HS-5 (cell line): ENCODE measurements at places on chromosomes 11 and 22.

- no peak for DNase-seq
These were observed 84.7 kb downstream of the FAM76B start for GRCh38 chr11:95704865-95705264.

- no peak for DNase-seq
These were observed 30.6 kb downstream of the APOL6 start for GRCh38 chr22:35678836-35679235.

DNA sequence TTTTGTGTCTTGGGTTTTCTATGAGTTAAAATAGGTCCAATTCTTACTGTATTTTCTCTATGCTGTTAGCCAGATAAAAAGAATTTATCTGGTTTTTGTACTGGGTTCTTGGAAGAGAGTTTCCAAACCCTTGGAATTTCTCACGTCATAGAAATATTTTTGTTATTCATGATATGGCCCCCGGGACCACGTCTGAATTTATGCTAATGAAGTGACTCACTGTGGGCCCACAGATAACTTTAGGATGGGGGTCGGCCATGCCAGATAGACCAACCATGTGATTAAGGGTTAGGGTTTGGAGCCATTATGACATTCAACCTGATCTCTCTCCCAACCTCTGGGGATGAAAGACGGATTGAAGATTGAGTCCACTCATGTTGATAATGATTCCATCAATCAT is 35.6 kb upstream of the DDI1 start:
- DNase-seq = no peak

GRCh38 chr22:18983120-18983651 is 47.1 kb upstream of the PRODH start:
- no peak for DNase-seq

GRCh38 chr11:93477684-93478234 is 65.4 kb downstream of the SMCO4 start:
- no peak for DNase-seq

- no peak for DNase-seq
These were observed 4.3 kb downstream of the RCOR2 start for GRCh38 chr11:63912678-63913077.

GRCh38 chr11:92626624-92627023 is 342.8 kb upstream of the MTNR1B start:
- DNase-seq = no peak

GRCh38 chr11:117583063-117583801 is 213.8 kb downstream of the DSCAML1 start:
- DNase-seq = no peak

GRCh38 chr11:22666325-22666687 is at the start of gene GAS2:
Gene GAS2, plus strand, starts transcription at chr11:22666611. Its CDS starts 8,259 bp downstream, at chr11:22674870.
- DNase-seq = no peak

GRCh38 chr11:2548596-2548995 is 103.8 kb downstream of the KCNQ1 start:
- DNase-seq = no peak

DNA sequence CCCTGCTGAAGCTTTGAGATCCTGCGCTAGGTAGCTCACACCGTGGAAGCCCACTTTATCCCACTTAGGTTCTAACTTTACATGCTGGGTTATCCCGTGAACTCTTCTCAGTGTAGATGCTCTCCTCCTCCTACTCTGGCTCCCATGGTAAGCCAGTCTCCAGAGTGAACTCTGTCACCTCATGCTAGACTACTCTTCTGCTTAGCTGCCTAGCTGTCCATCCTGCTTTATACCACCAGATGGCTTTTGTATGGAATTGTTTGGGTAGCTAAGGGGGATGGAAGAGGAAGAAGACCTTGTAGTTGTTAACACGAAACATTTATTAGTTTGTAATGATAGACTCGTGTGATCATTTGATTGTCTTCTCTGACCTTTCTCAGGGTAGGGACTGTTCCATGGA is 46.8 kb downstream of the EMSY start:
- DNase-seq = no peak

DNA sequence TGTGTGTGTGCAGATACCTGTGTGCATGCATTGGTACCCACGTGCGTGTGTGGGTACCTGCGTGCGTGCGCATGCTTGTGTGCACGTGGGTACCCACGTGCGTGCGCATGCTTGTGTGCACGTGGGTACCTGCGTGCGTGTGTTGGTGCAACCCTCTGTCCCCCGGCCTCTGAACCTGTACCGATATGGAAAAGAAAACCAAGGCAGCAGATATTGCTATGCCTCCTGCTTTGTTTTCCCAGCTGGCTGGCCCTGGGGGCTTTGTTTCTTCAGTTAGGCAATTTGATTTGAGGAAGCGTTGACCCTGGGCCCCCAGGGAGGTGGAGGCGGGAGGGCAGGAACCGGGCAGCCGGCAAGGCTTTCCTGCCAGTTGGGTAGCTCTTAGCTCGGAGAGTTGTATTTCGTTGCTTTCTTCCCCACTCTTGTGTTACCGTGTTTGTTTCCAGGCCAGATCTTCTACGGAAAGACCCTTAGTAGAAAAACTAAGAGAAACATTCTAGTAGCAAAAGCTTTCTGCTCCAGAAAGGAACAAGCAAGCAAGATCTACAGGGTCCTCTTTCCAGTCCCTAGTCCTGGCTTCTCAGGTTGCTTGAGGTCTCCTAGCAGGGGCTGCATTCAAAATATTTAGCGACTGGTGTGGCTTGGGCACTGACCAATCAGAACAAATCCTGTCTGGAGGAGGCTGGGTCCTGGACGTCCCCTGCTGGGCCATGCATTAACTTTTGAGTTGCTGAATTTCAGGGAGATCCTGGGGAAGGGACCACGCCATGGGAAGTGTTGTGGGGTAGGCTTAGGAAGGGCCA is 26.3 kb upstream of the SORL1-AS1 start:
- no peak for DNase-seq

DNA sequence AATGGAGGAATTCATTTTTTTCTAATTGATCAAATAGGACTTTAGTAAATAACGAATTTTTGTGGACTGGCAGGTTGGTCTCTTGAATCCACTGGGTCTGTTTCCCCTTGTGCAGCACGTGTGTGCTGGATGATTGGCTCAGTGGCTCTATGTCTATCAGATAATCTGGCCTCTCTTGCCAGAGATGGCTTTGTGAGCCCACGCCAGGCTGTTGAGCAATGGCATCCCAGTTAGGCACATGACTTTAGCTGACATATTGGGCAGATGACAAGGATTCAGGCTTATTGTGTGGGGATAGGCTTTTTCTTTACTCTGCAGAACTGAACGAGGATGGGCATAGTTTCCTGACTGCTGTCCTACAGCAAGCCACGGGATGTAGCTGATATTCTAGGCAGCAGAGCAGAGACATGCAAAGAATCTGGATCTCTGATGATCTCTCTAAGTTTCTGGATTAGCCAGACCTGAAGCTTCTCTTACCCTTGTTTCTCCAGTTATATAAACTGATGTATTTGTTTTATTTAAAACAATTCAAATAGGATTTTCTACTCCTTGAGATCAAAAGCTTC is 144.9 kb downstream of the ARHGAP42 start:
- DNase-seq = no peak

GRCh38 chr22:30216710-30217109 is 29.8 kb downstream of the LIF start:
- DNase-seq = no peak

GRCh38 chr22:37933711-37934376 is 19.6 kb downstream of the C22orf23 start:
- peak; percentile 82 for DNase-seq

DNA sequence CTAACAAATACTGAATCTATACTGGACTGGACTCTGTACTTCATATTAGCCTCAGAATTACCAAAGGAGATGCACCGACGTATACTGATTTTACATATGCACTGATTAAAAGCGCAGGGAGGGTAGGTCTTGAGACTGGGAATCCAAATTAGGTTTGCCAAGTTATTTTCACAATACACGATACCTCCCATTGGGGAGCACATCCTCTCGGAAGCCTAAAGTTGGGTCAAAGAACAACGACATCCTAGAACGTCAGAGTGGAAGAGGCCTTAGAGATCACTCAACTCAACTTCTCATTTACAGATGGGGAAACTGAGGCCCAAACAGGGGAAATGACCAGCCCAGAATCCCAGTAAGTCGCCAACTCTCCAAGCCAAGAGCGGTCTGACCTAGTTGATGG is 626 bp downstream of the DNAL4 start:
- no peak for DNase-seq

DNA sequence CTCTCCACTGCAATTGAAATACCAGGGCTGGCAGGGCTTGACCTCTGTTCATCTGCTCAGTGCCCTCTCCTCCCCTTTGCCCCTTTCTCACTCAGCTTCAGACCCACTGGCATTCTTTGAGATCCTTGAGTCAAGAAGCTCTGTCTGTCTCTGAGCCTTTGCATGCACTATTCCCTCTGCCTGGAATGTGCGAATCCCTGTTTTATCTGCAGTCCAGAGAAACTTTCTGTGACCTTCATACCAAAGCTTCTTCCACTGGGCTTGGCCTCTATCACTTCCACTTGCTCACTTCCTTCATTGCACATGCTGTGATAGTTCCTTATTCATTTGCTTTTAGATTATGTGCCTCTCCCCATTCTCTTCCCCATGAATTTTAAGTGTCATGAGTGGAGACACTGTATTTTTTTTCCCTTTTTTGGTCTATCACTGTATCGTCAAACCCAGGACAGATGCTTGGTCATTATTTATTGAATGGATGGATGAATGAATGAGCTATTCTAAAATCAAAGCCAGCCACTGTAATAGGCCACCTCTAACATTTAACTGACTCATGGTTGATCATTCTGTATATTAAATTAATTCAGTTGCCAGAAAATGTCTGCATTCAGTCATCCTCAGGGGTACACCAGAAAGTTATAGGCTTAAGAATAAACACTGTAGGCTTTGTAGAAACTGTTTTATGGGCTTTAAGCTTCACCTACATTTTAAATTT is 88.7 kb upstream of the TIMP3 start:
- no peak for DNase-seq

GRCh38 chr11:121864660-121865059 is 251.4 kb downstream of the BLID start:
- no peak for DNase-seq

DNA sequence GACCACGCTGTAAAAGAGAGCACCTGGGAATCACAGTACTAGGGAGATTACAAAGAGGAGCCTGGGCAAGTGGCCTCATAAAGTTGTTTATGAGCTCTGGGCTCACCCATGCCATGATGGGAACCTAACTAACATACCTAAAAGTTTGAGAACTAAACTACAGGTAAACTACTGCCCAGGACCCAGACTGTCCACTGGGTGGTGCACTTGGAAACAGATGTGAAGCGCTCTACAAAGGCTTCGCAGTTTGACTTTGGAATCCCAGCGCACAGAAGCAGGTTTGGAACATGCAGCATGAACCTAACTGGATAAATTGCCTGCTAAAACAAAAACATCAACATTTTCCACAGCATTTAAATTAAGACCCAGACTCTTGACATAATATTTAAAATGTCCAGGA is 418.6 kb downstream of the FAM181B start:
- DNase-seq = no peak

DNA sequence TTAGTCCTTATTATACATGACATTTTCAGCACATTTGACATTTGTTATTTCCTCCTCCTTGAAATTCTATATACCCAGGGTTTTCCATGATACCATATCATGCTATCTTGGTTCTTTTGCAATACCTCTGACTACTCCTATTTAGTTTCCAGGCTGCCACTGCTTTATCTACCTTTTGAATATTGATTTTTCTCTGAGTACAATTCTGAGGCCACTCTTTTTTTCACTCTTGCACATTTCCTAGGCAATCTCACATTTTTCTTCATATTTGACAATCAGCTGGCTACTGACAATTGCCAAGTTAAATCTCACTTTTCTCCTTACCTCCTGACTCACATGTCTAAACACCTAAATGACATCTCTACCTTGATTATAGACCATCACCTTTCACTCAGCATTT is 11.9 kb downstream of the SBF2 start:
- no peak for DNase-seq

- DNase-seq = no peak
These were observed 1056.1 kb downstream of the LRRC4C start for GRCh38 chr11:40403321-40403720.

- DNase-seq = no peak
These were observed 15.7 kb downstream of the STX3 start for GRCh38 chr11:59770869-59771268.
